ENCODE measurements at places on chromosomes 13 and 19.

- DNase-seq = no peak
Observed at GRCh38 chr13:41506312-41506711, 49.0 kb downstream of the RGCC start.

- no peak for DNase-seq
Observed at GRCh38 chr13:89204435-89204834, 1533.3 kb downstream of the SLITRK5 start.

DNA sequence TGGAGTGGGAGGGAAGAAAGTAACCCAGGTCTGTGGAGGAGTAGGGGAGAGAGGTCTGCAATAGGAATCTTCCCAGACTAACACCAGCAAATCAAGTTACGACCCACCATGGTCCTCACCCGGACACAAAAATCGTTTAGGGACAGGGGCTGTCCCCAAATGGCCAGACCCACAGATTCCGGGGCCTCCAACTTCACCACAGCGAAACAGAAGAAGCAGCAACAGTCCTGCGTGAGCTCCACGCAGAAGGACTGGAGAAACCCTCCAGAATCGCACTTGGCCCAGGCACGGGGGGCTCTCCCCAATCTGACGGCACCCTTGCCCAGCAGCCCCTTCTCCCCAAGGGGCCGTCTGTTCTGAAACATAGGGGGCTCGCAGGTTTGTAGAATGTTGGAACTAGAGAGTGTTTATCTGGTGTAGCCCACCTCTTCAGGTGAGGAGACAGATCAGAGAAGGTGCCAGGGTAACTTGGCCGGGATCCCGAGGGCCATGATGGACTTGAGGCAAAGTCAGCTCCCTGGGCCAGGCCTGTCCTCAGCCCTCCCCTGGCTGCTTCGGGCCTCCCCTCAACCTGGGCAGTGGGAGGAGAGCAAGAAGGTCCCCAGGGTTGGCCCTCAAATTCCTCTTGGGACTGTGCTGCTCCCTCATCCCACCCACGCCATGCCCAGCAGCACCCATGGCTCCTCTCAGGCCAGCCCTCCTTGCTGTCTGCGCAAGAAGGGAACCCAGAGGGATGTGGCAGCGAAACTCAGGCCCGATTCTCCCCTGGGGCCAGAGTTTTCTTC, 82.5 kb upstream of the GPR183 start:
- peak; percentile 53 for DNase-seq

- DNase-seq = no peak
Observed at GRCh38 chr13:30504081-30504480, 38.3 kb upstream of the HMGB1 start.

- peak; percentile 51 for DNase-seq
Observed at GRCh38 chr13:114106991-114107685, 25.3 kb downstream of the RASA3 start.

GRCh38 chr13:106416645-106417044, 118.8 kb downstream of the EFNB2 start:
- DNase-seq = no peak

GRCh38 chr13:51825165-51825592, 19.8 kb downstream of the TMEM272 start:
- DNase-seq = no peak

DNA sequence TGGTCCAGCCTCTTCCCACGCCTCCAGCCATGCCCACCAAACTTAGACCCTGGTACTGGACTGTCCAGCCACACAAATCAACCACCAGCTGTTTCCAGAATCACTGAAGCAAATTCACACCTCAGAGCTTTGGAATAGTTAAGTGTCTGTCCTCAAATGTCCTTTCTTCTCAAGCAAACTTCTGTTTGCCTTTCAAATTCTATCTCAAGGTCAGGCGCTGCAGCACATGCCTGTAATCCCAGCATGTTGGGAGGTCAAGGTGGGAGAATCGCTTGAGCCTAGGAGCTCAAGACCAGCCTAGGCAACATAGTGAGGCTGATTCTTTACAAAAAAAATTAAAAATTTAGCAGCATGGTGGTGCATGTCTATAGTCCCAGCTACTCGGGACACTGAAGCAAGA, 19.4 kb upstream of the PRODH2 start:
- DNase-seq = no peak

DNA sequence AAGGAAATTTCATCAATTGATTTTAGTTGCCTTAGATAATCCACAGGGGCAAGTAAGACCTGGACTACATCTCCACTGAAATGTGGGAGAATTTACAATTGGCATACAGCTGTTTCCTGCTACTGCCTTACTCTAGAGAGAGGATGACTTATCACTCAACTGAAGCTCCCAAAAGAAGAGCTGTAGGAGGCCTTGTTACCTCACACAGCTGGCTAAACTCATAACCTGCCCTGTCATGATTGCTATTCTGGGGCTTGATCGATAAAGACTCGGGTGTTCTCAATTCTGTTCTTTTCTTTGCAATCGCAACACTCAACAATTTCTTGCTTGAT, 1396.4 kb downstream of the EFNB2 start:
- no peak for DNase-seq

DNA sequence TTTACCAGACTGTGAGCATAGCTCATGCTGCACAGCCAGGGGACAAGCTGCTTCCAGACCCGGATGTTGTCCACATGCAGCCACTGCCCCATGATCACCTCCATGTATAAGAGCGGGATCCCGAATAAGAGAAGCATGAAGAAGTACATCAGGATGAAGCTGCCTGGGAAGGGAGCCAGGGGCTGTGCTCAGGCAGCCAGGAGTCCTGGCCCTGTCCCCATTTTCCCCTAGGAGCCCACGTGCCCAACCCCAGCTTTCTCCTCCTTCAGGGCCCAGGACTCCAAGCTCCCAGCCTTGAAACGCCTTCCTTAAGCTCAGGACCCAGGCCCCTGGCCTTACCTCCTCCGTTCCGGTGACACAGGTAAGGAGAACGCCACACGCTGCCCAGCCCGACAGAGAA, 69.3 kb downstream of the SLC6A16 start:
- no peak for DNase-seq

DNA sequence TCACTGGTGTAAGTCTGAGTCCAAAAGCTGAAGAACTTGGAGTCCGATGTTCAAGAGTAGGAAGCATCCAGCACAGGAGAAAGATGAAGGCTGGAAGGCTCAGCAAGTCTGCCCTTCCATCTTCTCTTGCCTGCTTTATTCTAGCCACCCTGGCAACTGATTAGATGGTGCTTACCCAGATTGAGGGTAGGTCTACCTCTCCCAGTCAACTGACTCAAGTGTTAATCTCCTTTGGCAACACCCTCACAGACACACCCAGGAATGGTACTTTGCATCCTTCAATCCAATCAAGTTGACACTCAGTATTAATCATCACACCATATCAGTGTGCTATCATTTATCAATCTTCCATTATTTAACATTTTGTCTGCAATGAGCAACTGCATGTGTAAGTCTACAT, 223.5 kb downstream of the GPC5 start:
- DNase-seq = no peak

DNA sequence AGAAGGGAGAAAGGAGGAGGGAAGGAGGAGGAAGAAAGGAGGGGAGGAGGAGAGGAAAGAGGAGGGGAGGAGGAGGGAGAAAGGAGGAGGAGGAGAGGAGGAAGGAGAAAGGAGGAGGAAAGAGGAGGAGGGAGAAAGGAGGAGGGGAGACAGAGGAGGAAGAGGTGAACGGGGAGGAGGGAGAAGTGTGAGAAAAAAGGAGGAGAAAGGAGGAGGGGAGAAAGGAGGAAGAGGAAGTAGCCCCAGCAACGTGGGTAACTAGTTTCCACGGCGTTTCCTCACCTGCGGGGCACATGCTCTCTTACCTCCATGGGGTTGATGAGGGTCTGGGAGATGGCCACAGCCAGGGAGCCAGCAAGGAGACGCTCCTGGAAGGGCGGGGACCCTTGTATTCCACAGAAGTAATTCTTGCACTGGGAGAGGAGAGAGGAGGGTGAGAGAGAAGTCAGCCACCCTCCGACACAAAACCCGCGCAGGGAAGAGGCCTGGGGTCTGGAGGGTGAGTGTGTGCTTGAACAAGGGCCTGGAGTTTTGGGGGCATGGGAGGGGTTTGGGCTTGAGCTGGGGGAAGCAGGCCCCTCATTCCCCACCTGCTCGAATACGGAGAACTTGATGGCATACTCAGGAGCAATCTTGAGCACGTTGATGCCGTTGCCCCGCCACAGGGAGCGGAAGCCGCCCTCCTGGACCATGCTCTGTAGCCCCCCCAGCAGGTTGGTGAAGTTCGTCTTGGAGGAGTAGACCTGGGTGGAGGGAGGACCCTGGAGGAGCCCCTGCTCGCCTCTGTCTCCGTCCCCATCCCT, 3.9 kb downstream of the SLC25A41 start:
- DNase-seq = no peak

DNA sequence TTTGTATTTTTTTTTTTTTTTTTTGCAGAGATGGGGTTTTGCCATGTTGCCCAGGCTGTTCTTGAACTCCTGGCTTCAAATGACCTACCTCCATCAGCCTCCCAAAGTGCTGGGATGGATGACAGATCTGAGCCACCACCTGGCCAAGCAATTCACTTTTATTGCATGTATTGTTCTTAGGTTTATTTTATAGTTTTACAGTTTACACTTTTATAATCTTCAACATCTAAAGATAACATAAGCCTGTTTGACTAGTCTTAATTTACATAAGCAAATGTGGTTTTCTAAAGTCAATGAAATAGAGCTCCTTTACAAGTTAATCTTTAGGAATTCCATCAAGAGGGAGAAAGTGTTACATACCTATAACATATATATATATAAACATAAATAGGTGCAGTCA, 9.5 kb upstream of the MPV17L2 start:
- DNase-seq = no peak

- DNase-seq = no peak
Observed at GRCh38 chr19:21604951-21605476, 99.6 kb downstream of the ZNF429 start.

DNA sequence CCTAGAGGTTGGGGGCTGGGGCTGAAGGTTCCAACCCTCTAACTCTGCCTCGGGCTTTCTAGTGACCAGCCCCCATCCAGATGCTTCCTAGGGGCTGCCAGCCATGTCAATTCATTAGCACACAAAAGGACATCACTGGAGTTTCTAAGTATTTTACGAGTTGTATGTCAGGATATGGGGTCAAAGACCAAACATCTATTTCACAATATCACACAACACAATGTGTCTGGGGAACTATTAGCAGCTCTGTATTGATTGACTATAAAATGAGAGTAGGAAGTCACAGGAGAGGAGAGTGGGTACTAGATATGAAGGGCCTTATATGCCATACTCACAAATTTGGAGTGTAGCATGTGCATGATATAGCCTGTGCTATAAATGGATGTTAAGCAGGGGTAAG, 42.1 kb downstream of the LPAR6 start:
- no peak for DNase-seq

DNA sequence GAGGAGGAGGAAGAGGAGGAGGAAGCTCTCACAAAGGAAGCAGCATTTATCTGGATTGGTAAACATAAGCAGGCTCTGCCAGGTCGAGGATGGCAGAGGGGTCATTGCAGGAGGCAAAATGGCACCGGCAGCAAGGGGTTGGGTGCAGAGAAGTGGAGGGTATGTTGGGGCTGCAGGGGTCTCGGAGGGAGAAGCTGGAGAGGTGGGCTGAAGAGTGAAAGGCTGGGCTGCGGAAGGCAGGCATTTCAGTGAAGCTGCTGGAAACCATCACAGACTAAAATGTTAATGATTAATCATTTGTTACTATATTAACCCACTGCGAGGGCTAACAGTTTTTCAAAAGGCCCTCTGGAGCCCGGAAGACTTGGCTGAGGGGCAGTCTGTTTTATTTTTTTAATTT, 24.6 kb downstream of the TPT1 start:
- no peak for DNase-seq

GRCh38 chr19:35715981-35716800, 1.6 kb upstream of the KMT2B start:
- no peak for DNase-seq

GRCh38 chr13:111943229-111943795, 123.6 kb upstream of the SOX1 start:
- no peak for DNase-seq

GRCh38 chr13:79549355-79550106, 68.6 kb downstream of the NDFIP2 start:
- DNase-seq = no peak

DNA sequence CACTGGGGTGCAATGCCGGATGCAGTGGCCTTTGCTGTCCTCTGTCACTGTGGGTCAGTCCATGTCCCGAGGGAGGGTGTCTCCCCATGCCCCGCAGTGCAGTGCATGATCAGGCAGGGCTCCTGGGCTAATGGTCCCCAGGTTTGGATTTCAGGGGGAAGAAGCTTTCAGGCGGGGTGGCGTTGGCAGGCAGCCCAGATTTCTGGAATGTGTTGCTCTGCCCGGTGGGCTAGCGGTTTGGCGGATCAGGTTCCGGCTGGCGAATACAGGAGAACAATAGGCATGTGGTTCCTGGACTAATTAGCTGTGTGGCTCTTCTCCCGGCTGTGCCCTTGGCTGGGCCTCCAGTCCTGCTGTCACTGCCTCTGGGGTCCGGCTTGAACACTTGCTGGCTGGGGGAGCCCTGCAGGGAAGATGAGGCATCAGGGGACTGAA, 141.3 kb downstream of the FGF9 start:
- DNase-seq = no peak

DNA sequence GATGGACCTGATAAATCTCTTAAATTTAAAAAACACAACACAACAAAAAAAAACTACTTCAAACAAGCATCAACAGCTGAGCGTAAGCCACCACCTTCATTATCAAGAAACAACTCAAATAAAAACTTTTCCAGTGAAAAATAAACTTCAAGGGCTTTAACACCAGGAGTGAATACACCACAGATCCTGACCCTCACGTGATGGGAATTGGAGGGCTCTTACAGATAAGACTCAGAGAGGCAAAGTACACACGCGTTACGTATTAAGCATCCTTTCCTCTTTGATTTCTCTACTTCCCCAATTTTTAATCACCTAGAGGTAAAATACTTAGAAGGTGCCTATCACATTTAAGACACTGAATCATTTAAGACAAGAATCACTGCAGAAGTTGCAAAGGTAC, 573 bp upstream of the STARD13 start:
- no peak for DNase-seq

GRCh38 chr13:32107973-32108372, 76.4 kb downstream of the FRY start:
- no peak for DNase-seq

DNA sequence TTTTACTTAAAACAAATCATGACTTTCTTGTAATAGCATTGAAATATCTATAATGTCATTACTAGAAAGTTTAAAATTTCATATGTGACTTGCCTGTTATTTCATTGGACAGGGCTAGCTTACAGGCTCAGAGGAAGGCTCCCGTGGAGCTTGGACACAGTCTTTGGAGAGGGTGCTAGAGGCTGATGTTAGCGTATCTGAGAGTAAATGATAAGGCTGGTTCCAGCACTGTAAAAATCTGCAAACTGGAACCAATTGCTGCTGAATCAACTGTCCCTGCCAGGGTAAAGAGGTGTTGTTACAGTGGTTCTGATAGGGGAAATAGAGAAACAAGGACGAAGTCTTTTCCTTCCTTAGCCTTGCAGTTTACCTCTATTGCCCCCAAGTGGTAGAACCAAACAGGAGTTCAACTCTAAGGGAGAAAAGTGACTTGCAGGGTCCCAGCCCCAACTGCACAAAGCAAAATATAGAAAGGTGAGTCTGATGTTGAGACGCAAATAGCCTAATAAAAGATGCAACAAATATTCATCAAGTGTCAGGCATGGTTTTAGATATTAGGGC, 901.7 kb downstream of the DIAPH3 start:
- no peak for DNase-seq

- no peak for DNase-seq
Observed at GRCh38 chr13:70408865-70409264, 300.6 kb upstream of the KLHL1 start.

All from activated CD8-positive, alpha-beta memory T cell treated with anti-CD3 and anti-CD28 coated beads, Interleukin-2, amount 50 U/mL, for 48 hours (primary cell).